ENCODE measurements at places on chromosomes 12 and 14.

- DNase-seq = no peak
These were observed 22.8 kb downstream of the COX8C start for GRCh38 chr14:93369713-93370266.

GRCh38 chr12:70557583-70558191, 79.5 kb downstream of the PTPRB start:
- no peak for DNase-seq

GRCh38 chr12:79725987-79726386, 35.2 kb upstream of the PAWR start:
- DNase-seq = no peak

- no peak for DNase-seq
These were observed 92.7 kb downstream of the PHETA1 start for GRCh38 chr12:111276146-111276545.

DNA sequence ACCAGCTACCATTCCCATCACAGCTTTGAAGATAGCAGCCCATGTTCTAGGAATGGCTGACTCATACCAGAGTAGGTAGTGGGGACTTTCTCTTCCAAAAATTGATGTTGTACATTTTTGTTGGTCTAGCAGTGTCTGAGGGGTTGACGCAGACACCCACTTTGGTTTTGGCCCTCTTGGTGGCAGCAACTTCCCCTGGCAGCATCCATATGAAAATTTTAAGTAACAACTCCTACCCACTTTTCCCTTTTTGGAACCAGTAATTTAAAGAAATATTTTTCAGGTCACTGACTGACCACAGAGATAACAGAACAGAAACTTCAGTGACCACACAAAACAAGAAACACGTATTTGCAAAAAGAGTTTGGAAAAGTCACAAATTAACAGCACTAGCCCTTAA, 162.0 kb upstream of the TMCC3 start:
- no peak for DNase-seq

DNA sequence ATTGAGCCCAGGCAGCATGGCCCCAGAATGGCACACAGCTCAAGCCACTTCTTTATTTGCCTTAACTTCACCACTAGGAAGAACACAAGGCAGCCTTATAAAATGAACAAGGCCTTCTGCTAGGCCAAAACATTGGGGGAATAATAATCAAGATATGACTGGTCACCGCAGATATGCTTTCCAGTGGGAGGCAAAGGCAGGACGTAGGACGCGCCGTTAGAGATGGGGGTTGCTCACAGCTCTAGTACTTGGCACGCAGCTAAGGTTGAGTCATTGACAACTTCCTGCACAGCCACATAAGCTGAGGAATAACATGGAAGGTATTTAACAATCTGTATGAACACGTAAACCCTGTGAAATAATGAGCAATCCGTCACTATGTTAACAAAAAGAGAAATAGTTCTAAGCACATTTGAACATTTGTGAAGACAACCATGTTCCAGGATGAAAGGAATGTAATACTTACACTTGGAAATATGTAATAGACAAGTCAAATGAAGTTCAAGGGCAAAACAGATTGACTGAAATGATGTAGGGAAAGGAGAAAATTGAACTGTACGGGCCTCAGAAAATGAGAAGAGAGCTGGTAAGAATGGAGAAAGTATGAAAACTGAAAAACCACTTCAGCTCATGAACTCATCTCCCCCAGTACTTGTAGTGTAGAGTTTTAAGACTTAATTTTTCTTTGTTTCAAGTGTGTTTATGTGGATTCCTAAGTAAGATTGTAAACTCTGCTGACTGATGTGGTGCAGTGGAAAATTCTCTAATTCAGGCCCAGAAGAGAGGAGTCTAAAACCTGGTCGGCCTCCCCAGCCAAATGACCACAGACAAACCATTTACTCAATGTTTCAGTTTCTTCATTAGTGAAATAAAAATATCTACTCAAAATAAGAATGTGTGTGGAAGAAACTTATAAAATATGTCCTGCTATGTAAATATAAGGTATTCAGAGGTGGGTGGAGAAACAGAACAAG, 59.3 kb upstream of the CCDC91 start:
- no peak for DNase-seq

GRCh38 chr12:54201001-54201794, 12.4 kb upstream of the SMUG1 start:
- peak; percentile 71 for DNase-seq
